ENCODE measurements at places on chromosomes 12 and 14.

GRCh38 chr12:89504560-89505346, 19.8 kb downstream of the GALNT4 start:
- peak; percentile 34 for DNase-seq

GRCh38 chr12:132444957-132445883, 44.7 kb upstream of the FBRSL1 start:
- no peak for DNase-seq

- no peak for DNase-seq
Observed at GRCh38 chr12:16324772-16325171, 22.7 kb upstream of the MGST1 start.

DNA sequence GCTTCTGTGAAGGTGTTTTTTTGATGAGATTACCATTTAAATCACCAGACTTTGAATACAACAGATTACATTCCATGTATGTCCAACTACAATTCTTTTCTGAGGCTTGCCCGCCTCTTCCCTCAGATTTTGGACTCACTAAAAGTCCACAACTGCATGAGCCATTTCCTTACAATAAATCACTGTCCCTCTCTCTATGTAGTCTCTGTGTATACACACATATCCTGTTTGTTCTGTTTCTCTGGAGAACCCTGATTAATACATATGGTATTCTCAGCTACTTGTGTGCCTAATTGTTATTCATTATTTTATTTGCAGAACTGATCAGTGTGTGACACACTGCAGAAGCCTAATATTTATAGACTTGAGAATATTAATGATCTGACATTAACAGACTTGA, 2.4 kb upstream of the MIPOL1 start:
- peak; percentile 51 for DNase-seq

- DNase-seq, result no peak
Observed at GRCh38 chr12:94813314-94813713, 163.0 kb upstream of the TMCC3 start.

GRCh38 chr14:22557846-22558220, 31.2 kb downstream of the DAD1 start:
- DNase-seq, result no peak

DNA sequence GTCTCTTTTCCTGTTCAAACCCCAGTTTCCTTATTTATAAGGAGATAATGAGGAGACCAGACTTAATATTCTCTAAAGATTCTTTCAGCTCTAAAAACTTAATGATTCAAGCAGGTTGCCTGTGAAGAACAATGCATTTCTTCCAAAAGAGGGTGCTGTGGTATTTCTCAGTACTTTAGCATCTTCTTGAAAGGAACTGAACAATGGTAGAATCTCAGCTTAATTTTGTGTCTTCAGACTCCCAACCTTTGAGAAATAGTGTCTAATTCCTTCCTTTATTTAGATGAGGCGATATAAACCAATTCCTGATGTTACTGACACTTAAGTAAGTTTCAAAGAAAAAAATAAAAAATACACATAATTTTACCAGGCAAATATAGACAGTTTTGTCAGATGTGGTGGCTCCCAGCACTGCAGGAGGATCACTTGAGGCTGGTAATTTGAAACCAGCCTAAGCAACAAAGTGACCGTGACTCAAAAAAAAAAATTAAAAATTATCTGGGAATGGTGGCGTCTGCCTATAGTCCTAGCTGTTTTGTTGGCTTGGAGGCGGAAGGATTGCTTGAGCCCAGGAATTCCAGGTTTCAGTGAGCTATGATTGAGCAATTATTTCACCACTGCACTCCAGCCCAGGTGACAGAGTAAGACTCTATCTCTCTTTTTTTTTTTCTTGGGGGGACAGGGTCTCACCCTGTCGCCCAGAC, 76.9 kb upstream of the PSMA6 start:
- peak; percentile 56 for DNase-seq

DNA sequence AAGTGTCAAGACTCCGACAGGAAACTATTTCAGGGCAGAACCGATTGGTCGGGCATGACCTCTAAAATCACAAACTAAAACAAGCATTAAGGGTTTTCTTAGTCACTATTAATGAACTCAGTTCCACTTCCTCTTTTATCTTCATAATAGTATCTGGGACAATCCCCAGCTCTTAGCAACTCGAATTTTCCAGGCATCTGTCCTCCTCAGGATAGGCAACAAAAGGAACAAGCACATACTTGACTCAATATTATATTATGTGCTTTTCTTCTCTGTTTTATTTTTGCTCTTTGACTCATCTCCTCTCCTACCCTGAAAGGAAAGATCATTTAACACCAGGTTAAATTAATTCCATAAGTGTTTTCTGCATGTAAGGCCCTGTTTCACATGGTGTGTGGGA, 638.3 kb upstream of the TBX3 start:
- peak; percentile 92 for DNase-seq

- no peak for DNase-seq
Observed at GRCh38 chr12:119447126-119447525, 112.6 kb downstream of the CCDC60 start.

- no peak for DNase-seq
Observed at GRCh38 chr12:8712572-8712971, 14.8 kb downstream of the RIMKLB start.

- DNase-seq, result no peak
Observed at GRCh38 chr12:47944685-47945340, 18.6 kb upstream of the TMEM106C start.

DNA sequence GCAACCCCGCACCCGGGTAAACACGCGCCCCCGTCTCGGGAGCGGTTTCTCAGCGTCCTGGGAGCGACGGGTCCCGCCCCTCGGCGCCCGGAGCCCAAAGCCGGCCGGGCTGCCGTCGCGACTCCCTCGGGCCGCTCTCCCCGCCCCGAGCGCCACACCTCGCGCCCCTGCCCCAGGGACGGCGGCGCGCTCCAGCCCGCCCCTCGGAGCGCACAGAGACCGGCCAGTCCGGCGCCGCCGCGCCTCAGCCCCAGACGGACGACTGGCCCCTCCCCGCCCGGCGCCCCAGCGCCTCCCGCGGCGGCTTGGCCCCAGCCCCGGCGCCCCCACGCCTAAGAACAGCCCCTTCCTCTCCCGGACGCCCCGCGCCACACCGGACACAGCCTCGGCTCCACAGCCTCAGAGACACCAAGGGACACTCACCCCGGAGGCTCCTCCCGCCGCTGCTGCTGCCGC, 411 bp downstream of the BTBD7 start:
- DNase-seq, result peak; percentile 46

GRCh38 chr12:57795354-57795753, 12.8 kb downstream of the TSFM start:
- no peak for DNase-seq

- DNase-seq, result peak; percentile 71
Observed at GRCh38 chr12:52278575-52279421, 4.4 kb downstream of the KRT86 start.

- no peak for DNase-seq
Observed at GRCh38 chr14:22579881-22580280, 9.1 kb downstream of the DAD1 start.

DNA sequence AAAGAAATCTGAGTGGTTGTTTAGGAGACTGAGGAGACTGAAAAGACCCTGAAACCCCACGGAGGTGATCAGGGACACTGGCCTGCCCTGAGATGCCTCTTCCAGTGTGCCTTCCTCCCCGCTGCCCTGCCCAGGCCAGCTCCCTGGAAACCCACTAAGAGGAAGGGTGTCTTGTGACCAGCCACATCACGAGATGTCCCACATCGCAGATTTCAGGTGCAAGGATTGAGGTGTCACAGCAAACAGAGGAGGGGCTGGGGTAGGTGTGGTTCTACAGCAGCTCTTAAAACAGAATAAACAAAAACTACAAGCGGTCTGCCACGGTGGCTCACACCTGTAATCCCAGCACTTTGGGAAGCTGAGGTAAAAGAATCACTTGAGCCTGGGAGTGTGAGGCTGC, 184.3 kb upstream of the C14orf180 start:
- DNase-seq, result no peak

GRCh38 chr12:55996201-55996714, 818 bp upstream of the SUOX start:
- DNase-seq, result peak; percentile 63

- DNase-seq, result peak; percentile 17
Observed at GRCh38 chr12:130280231-130280630, 57.5 kb upstream of the PIWIL1 start.

DNA sequence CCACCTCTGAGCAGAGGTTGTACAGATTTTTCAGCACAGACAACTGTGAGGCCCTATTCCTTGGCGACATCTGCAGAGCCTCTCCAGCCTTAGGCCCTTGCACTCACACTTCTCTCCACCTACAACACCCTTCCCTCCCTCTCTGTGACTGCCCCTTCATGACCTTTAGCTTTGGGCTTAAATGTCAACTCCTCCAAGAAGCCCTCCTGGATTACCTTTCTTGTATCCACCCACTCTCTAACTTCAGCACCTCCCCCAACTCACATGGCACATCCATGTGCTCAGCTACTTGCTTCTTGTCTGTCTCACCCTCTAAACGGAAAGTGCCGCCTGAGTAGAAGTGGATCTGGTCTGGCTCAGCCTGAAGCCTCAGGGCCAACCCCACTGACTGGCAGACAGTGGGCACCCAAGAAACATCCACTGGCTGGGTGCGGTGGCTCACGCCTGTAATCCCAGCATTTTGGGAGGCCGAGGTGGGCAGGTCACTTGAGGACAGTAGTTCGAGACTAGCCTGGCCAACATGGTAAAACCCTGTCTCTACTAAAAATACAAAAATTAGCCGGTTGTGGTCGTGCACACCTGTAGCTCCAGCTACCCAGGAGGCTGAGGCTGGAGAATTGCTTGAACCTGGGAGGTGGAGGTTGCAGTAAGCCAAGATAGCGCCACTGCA, 22.1 kb downstream of the TRPV4 start:
- DNase-seq, result no peak

GRCh38 chr12:44457465-44457864, 418.6 kb downstream of the NELL2 start:
- DNase-seq, result no peak

DNA sequence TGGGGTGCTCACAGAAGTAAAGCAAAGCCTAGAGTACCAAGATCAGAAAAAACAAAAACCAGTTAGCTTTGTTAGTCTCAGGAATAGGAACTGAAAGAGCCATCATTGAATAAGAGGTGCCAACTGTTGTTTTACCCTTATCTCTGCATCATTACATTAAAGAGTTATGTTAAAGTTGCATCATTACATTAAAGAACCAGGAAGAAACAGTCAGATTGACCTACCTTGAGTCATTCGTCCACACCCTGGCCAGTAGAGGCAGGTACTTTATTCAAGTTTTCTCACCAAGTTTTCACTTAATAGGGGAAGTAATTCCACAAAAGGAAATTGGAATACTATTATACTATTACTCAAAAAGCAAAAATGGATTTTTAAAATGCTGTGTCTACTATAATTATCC, 121.7 kb upstream of the CNOT2 start:
- DNase-seq, result no peak

- peak; percentile 29 for DNase-seq
Observed at GRCh38 chr12:77204083-77204482, 138.7 kb upstream of the E2F7 start.

DNA sequence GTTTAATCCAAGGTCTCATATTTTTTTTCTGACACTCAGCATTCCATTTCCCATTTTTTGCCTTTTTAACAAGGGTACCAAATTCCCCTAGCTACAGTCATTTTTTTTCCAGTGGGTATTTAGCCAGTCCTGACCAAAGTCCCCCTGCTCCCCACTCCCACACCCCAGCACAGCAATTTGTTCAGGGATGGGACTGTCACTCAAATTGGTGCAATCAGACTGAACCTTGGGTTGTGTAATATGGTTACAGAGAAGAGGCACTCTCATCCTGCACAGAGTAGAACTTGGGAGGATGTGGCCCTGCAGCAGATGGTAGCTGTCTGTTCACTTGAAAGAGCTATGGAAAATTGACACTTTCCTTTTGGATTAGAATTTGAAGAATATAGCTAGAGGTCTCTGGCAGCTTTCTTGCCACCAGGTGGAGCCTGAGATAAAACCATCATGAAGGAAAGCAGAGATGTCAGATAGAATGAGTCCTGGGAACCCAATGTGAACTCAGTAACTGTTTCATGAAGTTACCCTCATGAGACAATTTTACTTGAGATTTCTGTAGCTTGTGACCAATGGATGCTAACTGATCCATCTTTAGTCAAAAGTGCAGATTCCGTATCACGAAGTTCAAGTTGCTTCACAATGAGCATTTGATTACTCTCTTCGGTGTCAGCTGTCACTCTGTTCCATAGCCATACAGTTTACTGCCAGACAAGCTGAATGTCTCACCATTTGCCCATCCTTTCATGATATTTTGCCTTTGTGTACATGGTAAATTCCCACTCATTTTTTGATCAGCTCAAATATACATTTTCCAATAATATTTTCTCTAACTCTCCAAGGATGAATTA, 394.0 kb upstream of the SYT1 start:
- peak; percentile 52 for DNase-seq

- DNase-seq, result no peak
Observed at GRCh38 chr14:105850853-105851581, 324.6 kb downstream of the TMEM121 start.

DNA sequence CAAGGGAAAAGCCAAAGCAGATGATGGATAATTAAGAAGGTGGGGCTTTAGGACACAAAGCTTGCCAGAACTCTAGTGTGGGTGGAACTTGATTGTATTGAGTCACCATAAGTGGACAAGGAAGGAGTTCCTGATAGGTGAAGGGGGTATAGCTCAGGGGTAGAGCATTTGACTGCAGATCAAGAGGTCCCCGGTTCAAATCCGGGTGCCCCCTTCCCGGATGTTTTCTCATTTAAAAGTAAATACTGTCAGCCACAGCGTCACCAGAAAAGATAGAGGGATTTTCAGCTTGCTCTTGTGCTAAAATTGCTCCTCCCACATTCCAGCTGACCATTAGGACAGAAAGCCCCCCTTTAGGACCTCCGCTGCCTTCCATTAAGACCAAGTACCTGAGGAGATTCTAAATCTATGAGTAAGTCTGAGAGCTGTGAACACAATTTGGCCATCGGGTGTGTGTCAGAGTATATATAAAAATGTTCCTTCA, 36.6 kb downstream of the DCAF4 start:
- DNase-seq, result peak; percentile 88

DNA sequence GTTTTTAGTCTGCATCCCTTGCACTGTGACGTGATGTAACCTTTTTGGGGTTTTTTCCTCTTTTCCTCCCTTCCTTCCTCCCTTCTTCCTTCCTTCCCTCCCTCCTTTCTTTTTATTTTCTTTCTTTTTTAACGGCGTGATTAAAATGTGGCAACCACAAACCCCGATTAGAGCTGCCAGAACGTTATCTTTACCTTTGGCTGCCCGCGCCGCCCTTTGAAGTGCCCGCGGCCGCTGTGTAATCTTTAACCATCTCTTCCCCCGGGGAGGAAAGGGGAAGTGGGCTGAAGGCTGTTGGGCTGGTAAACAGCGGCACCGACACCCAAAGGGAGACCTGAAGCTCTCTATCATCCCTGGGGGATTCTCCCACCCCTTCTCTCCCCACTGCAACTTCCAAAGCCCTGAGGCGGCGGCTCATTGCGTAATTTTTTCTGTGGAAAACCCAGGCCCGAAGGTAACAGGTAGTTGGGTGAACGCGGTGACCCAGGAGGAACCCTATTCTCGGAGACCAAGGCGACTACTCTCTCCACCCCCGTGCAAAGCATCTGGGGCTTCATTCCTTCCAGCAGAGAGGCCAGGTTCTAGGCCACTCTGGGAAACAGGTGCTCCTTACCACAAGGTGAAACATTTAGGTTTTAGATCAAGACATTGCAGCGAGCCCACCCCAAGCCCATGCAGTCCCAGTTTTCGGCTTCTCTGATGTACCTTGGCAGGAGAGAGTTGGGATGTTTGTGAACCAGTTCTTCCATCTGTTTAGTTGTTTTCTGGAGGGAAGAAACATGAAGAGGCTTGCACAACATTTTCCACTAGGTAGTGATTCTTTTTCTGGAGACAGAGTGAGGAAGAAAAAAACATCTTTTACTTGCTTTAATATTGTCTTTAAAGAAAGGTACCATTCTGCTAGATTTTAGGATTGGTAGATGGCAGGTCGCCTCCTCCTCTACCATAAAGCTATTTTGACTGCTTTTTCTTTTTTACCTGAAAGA, 1.5 kb downstream of the LGR5 start:
- DNase-seq, result no peak
